Stimulated activated CD8-positive, alpha-beta memory T cell treated with anti-CD3 and anti-CD28 coated beads, Interleukin-15, amount 100 ng/mL, for 4 hours (primary cell): ENCODE measurements at places on chromosomes 12 and 14.

DNA sequence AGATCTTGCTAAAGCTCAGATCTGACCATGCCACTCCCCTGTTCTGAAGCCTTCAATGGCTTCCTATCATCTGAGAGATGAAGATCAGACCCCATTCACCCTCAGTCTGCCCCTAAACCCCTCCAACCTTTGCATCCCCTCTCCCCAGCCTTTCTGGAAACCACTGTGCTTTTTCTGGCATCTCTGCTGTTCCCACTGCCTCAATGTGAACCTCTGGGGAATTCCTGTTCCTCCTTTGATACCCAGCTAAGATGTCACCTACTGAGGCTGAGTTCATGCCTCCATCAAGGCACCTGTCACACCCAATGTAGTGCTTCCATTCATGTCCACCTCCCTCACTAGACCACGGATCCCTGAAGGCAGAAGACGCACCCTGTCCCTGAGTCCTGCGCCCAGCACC is 19.3 kb downstream of the CYP46A1 start:
- no peak for DNase-seq

DNA sequence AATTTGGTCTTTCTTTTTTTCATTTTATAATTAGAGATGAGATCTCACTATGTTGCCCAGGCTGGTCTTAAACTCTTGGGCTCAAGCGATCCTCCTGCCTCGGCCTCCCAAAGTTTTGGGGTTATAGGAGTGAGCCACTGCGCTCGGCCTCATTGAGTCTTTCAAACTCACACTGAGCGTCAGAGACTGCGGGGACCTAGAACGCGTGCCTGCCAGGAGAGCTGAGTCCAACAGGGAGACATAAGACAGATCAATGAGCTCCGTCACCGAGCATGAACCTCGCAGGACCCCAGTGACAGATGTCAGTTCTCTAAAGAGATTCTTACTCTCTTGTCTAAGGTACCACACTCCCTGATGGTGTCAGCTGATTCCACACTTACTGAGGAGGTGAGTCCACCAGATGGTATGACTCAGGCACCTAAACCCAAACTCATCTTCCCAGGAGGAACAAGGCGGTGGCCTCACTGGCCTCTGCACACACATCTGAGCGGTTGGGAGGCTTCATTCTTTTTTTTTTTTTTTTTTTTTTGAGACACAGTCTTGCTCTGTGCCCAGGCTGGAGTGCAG is 58.9 kb downstream of the CCDC88C start:
- DNase-seq = no peak

- DNase-seq = no peak
These were observed 38.2 kb upstream of the TSPAN9 start for GRCh38 chr12:3038926-3039510.

- DNase-seq = no peak
These were observed 1.8 kb upstream of the AQP5 start for GRCh38 chr12:49959685-49960473.

DNA sequence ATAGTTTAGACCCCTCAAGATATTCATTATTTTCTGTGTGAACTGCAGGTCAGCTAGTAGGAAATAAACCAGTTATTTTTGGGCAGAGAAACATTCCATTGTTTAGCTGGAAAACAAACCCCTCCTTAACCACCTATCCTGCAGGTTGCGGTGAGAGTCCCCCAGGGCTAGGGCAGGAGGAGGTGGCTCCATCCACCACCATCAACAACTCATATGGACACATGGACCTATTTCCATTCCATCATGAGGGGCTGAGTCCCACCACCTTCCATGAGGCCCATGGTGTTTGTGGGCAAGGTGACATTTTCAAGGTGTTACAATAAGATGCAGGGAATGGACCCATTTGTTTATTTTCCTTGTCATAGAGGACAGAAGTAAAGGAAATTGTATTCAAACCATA is 160.1 kb downstream of the FOXN3 start:
- no peak for DNase-seq

- DNase-seq = no peak
These were observed 27.8 kb upstream of the GPR132 start for GRCh38 chr14:105093038-105093430.

DNA sequence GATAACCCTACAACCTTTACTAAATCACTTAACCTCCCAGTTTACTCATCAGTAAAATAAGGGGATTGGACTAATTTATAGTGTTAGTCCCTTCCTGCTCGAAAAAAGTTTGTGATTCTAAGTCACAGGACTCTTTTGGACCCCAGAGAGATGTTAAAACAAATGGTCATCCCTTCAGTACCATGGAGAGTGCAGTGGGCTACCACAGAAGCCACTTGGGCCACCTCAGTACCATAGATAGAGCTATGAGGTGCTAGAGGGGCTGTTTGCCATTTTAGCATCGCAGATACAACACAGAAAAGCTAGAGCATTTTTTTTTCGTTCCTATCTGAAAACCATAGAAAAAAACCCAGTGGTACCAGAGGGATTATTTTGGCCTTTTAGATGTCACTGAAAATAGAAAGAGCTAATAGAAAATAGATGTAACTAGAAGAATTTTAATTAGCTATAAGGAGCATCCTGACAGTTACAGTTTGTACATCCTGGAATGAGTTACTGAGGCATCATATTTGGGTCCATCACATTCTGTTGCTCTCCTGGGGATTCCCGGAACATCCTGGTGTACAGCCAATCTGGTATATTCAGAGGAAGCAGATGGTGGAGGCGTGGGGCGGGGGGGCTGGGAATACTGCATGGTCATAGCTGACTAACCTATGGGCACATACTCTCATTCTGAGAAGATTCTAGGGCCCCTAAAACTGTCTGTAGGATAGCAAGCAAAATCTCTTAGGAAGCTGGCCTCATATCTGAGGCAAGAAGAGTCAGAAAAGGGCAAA is 2.8 kb downstream of the ZNF219 start:
- DNase-seq = no peak

DNA sequence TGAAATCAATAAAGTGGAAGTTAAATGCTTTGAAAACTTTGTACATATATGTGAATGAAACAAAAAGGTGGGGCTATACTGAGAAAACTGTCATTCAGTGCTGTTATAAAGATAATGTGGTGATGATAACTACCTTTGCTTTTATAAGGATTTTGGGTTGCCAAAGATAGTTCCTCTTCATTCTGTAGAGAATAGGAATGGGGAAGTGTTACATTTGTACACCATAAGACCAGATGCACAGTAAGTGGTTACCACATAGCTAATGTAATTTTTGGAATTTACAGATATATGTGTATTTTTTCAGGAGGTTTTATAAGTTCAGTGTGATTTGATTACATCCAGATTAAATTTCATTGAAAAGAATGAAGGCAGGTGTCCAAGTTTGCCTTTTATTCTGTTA is 18.1 kb downstream of the RAB21 start:
- DNase-seq = no peak

DNA sequence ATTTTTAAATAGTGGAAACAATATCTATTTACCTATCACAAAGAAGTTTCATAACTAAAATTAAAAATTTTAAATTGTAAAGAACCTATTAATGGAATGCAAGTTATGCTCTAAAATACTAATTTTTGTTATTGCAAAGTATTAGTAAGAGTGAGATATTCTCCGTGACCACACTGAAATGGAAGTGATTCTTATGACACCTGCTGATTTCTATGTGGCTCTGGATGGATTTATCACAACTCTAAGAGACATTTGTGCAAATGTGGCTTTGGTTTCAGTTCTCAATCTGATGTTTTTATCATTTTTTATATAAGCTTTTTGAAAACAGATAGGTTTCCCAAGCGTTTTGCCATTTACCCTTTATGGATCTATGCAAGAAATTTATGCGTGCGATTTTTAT is 497.8 kb downstream of the NAV3 start:
- no peak for DNase-seq

- no peak for DNase-seq
These were observed 327.3 kb downstream of the ALG10 start for GRCh38 chr12:34349673-34349961.

- no peak for DNase-seq
These were observed 262.0 kb upstream of the TMPO start for GRCh38 chr12:98253207-98254037.

GRCh38 chr14:75461755-75462349 is 34.0 kb downstream of the JDP2 start:
- no peak for DNase-seq

GRCh38 chr12:76247026-76247646 is 101.1 kb downstream of the BBS10 start:
- no peak for DNase-seq

GRCh38 chr14:72499746-72500145 is 394.2 kb downstream of the DPF3 start:
- DNase-seq = no peak

DNA sequence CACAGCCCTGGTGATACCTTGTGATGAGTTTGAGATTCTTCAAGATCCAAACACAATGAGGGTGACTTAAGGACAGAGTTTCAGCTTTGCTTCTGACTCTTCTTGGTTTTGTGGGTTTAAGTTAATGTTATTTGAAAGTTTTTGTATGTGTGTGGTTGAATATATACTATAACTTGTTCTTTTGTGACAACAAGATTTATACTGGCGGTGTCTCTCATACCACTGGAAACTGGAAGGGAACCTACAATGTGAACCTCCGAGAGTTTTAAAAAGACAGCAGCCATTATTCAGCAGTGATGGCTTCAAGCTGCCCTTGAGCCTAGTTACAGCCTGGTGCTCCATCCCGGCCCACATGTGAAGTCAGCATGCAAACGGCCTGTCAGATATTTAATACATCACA is 87.9 kb upstream of the IGF1 start:
- DNase-seq = no peak

GRCh38 chr12:71662849-71663560 is 643 bp downstream of the ZFC3H1 start:
- peak; percentile 46 for DNase-seq

- DNase-seq = no peak
These were observed 8.5 kb upstream of the AK7 start for GRCh38 chr14:96383445-96383844.

DNA sequence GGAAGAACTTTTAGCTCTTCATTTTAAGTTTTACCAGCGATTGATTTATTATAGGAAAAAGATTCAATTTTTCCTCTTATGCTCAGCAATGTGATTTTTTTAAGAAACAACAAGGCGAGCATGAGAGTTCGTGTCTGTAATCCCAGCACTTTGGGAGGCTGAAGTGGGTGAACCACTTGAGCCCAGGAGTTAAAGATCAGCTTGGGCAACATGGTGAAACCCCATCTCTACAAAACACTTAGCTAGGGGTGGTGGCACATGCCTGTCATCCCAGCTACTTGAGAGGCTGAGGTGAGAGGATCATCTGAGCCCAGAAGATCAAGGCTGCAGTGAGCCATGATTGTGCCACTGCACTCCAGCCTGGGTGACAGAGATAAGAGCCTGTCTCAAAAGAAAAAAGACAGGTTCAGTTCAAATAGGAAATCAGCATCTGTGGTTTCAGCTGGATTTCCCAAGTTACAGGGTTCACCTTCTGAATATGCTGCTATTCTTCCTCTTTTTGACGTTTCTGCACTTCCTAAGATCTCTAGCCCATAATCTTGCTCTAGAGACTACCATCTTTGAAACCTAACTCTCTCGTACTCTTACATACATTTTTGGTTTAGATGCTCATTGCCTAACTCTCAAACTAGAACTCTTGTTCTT is 274.7 kb downstream of the SEC23A start:
- no peak for DNase-seq

DNA sequence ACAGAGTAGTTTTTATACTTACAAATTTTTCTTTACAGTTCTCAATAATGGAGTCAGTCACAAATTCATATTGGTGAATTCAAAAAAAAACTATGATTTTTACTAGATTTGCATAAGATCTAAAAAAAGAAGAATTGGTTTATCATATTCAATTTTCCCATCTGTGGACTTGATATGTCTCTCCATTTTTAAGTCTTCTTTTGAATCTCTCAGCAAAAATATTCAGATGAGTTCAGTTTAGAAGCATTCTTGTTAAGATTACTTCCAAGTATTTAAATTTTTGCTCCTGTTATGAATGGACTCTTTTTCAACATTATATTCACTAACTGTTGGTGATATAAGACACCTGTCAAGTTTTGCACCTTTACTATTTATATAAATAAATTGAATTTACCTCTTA is 360.6 kb upstream of the FLRT2 start:
- DNase-seq = no peak

GRCh38 chr12:40745386-40745785 is 53.1 kb downstream of the CNTN1 start:
- no peak for DNase-seq

GRCh38 chr14:85325134-85326017 is 204.6 kb upstream of the FLRT2 start:
- no peak for DNase-seq
